Fibroblast of skin of left biceps (primary cell): ENCODE measurements at places on chromosomes 5 and 9.

- no peak for DNase-seq
Observed at GRCh38 chr9:12069366-12069765, 623.8 kb upstream of the TYRP1 start.

DNA sequence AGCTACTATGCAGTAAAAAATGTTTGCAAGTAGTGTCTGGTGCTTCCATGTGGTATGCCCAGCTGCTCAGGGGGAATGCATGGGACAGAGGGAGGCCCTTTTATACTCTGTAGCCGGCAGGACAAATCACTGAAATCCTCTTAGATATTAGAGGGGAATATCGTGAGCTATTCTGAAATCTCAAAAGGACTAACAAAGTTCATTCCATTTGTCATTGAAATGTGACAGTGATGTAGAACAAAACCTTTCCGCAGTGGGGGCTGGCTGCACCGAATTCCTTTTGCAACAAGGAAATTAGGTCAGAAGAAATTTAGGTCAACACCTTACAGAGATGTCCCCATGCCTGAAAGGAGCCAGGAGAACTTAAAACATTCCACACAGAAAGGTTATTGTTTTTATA is 72.4 kb upstream of the MEF2C start:
- no peak for DNase-seq

- DNase-seq, result no peak
Observed at GRCh38 chr9:33239921-33240320, at the start of gene SPINK4. Gene SPINK4 (plus strand): TSS chr9:33240167. CDS start chr9:33240209, 42 bp downstream.

GRCh38 chr9:127897193-127897692 is 2.2 kb downstream of the ST6GALNAC6 start:
- DNase-seq, result no peak

DNA sequence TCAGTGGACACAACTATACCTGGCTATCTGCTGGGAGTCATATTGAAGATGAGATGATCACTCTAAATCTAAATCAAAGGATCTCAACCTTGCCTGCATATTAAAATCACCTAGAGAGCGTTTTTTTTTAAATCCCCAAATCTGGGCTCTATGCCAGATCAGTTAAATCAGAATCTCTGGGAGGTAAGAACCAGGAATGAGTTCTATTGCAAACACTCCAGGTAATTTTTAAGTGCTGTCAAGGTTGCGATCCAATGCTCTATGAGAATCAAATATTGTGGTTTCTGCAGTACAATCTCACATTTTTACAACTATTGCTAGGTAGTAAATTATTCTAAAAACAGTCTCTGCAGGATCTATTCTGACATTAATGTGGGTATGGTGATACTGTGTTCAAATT is 202.3 kb upstream of the OR13F1 start:
- DNase-seq, result no peak

- DNase-seq, result no peak
Observed at GRCh38 chr9:20295555-20295954, 326.7 kb downstream of the MLLT3 start.

- no peak for DNase-seq
Observed at GRCh38 chr5:153655201-153655510, 164.7 kb downstream of the GRIA1 start.

DNA sequence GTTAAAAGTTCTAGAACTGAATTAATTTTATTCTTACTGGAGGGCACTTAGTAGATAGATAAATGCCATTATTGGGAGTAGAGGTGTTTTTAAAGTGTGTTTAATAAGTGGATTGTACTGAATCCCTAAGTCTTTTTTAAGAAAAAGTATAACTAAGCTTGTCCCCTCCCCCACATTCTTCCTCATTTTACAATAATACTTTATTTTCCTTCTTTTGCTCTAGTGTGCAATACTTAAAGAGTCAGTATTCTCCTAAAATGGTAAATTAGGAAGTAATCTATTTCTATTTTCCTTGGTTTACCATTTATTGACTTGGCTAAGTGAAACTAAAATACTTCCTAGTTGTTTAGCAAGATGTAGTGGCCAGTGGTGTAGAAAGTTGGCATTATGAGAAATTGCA is 11.6 kb downstream of the UBLCP1 start:
- no peak for DNase-seq

- no peak for DNase-seq
Observed at GRCh38 chr5:16909464-16909863, 26.6 kb downstream of the MYO10 start.

DNA sequence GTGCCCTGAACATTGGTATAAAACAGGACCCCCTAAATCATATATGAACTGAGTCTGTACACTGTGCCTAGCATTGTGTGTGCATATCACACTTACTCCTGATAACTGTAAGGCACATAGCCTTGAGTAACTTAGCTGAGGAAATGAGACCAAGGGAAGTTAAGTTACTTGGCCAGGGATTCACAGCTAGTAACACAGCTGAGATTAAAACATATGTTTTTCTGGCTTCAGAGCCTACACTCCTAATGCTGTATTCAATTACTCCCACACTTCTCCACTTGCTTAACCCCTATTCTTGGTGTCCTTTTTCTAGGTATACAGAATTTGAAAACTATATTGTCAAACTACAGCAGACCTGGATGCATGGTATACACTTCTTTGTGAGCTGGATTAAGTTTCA is 12.8 kb downstream of the GHR start:
- DNase-seq, result no peak

DNA sequence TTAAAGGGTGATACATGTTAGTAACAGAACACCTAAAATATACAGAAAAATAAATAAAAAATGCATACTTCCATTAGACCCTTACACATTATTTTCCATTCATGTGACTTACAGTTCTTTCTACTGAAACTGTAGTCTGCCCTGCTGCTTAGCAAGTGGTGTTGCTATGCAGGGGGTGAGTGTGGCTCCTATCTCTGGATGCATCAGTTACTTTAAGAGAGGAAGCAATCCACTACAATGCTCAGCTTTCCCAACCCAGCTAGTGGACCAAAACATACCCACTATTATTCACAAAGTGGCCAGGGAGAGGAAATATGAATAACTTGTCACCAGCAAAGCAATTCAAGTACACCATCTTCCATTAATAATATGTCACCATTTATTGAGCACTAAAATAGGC is 121.8 kb downstream of the DOCK2 start:
- no peak for DNase-seq

- DNase-seq, result no peak
Observed at GRCh38 chr5:73922875-73923557, 297.0 kb downstream of the ARHGEF28 start.

GRCh38 chr5:5188376-5189050 is 48.4 kb downstream of the ADAMTS16 start:
- no peak for DNase-seq

GRCh38 chr9:93235300-93235960 is 51.5 kb downstream of the WNK2 start:
- no peak for DNase-seq

GRCh38 chr9:121075251-121076036 is 689 bp downstream of the CNTRL start:
- DNase-seq, result no peak

DNA sequence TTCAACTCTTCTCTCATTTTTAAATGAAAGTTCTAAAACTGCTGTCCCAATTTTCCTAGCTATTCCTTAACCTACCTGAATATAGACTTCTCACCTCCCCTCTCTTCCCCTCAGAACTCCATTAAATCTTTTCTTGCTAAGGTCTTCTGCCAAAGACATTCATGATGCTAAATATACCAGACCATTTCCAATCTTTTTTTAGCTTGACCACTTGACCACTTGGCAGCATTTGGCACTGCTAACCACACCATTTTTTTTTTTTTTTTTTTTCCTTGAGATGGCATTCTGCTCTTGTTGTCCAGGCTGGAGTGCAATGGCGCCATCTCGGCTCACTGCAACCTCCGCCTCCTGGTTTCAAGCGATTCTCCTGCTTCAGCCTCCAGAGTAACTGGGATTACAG is 3.6 kb upstream of the ZNF131 start:
- no peak for DNase-seq

DNA sequence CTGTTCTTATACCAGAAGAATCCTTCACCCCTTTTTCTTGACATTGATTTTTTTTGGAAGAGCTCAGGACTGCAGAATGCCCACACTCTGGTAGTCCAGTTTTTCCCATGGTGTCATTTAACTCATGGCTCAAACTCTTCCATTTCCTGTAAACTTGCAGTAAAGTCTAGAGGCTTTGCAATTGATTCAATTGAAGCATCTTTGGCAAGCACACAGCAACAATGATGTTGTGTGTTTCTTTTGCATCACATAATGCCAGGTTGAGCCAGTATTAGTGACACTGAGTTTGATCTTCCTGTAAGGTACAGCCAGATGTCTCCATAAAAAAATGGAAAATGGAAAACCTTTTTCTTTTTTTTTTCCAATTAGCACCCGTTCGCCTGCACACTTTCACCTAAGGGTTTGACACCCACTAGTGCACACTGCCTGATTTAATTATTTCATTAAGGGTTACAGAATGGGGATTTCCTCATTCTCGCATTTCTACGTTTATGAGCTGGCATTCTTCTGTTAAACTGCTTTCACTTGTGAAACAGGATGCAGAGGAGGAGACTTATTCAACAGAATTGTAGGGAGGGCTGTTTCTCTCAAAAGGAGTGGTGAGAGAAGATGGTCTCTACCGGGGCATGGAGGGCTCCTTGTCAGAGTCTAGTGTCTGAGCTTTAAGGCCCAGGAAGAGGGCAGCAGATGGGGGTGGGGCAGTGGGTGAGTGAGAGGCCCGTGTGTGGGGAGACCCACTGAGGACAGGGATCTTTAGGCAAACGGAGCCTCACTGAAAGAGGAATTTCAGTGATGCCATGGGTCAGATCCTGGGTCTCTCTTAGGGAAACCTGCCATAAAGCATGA is 2.2 kb upstream of the S1PR3 start:
- DNase-seq, result peak; percentile 27

DNA sequence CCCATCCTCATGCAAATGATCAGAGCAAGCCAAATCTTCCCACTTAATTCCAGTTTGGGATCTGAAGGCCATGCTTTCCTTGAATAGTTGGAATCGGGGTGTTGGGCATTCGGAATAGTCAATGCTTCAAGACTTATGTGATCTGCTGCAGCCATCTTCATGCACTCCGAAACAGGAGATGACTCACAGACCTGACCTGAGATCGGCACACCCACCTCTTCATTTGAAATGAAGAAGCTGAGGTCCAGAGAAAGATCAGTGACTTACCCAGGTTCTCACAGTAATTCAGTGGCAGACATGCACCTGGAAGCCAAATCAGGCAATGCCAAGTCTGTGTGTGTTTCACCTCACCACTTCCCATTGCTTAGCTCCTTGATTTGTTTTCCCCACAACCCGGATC is 33.0 kb downstream of the FOXD1 start:
- no peak for DNase-seq

- DNase-seq, result no peak
Observed at GRCh38 chr9:136337416-136338395, 10.4 kb downstream of the GPSM1 start.

GRCh38 chr5:19584131-19584530 is 403.9 kb downstream of the CDH18 start:
- no peak for DNase-seq

DNA sequence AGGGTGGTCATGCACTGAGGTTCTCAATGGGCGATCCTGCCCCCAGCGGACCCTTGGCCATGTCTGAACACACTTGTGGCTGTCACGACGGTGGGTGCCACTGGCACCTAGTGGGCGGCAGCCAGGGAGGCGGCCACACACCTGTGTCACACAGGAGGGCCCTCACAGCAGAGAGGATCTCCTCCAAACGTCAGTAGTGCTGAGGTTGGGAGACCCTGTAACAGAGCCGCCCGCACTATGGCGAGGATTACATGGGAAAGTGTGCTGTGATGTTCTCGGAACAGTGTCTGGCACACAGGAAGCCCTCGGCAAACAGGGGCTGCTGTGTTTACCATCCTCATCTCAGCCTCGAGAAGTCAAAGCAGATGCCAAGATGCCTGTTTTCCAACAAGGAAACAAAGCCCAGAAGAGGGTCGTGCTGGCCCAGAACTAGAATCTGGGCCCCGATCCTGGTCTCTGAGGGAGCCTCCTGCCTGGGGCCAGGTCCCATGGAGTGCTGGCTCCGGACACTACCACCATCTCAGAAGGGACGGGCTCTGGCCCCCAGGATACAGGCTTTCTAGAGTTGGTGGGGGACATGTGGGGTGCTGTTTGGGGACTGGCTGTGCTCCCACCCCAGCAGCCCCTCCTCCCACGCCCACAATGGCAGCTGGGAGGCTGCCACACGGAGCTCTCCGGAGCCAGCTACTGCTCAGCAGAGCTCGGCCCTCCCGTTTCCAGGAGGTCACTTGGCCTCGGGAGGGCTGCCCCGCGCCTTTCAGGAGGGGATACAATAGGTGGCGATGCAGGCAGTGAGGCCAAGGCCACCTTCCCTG is 48.2 kb downstream of the DBH start:
- no peak for DNase-seq

DNA sequence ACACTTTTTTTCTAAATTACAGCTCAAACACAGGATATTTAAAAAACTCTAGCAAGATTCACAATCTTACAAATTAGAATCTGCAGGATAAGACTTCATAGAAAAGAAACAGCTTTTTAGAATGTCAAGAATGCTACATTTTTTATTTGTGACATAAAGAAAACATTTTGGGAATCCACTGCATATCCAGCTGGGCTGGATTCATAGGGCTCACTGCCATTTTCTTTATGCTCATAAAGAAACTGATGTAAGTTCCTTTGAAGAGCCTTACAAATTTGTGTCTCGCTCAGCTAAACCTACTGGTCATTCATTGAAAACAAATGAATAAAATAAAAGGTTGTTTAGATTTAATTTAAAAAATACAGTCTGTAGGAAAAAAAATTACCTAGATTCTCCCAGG is 332.3 kb downstream of the TRPM3 start:
- DNase-seq, result no peak

DNA sequence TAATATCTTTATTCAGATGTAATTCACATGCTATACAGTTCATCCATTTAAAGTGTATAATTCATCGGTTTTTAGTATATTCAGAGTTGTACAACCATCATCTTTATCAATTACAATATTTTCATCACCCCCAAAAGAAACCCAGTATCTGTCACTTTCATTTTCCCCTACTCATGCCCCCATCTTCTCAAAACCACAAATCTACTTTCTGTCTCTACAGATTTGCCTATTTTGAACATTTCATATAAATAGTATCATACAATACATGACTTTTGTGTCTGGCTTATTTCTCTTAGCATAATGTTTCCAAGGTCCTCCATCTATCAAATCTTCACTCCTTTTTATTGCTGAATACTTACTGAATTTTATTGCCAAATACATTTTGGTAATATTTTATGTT is 305.1 kb upstream of the SGCD start:
- DNase-seq, result no peak

- no peak for DNase-seq
Observed at GRCh38 chr5:154355129-154355611, 90.6 kb upstream of the SAP30L start.

- DNase-seq, result no peak
Observed at GRCh38 chr5:150054569-150054968, 31.8 kb downstream of the CSF1R start.
